ENCODE measurements at places on chromosomes 11 and 22.

GRCh38 chr11:128830290-128831173 lies 36.6 kb downstream of the KCNJ1 start:
- DNase-seq, result no peak

GRCh38 chr22:31752096-31752847 lies 1.5 kb upstream of the DEPDC5 start:
- no peak for DNase-seq

- DNase-seq, result no peak
Observed at GRCh38 chr11:120219938-120220746, 9.3 kb downstream of the OAF start.

GRCh38 chr22:18024276-18024939 lies at the start of gene MICAL3:
Gene MICAL3 (minus strand): TSS chr22:18024561. CDS start chr22:17906812, 117,749 bp downstream.
- DNase-seq, result peak; percentile 48

GRCh38 chr11:119065369-119065768 lies 2.2 kb upstream of the VPS11 start:
- DNase-seq, result peak; percentile 9

DNA sequence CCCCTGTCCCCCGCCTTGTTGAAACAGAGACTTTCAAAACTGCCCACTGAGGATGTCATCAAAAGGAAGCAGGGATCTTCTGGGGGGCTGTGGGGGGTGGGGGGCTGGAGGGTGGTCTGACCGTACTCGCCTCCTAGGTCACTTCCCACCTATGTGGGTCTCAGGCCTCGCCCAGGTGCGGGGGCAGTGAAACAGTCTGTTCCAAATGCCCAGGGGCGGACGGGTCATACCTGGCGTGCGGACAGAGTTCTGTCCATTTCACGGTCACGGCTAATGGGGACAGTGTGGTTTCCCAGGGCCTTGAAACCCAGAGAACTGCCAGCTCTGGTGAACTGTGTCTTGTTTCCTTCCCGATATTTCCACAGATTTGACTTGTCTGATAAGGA lies 27.2 kb downstream of the ANO1 start:
- no peak for DNase-seq

All from stimulated activated CD4-positive, alpha-beta T cell treated with anti-CD3 and anti-CD28 coated beads, Interleukin-1b, Interleukin-23, amount 100 ng/mL, for 4 hours (primary cell).